Glutamatergic neuron (in vitro differentiated cells): ENCODE measurements at places on chromosomes 12 and 14. TPM values are rescaled to one million over a fixed set of nuclear protein-coding genes. Genes with fewer than 3 reads are reported as not detected.

Gene BDKRB2
- 3.8 TPM for total RNA-seq

Gene CFAP54
- total RNA-seq: 0.15 TPM

Gene TTC9
- total RNA-seq: 8.6 TPM

Gene HNRNPA1
- total RNA-seq: 1,556 TPM

Gene CLEC2A
- not detected for total RNA-seq

Gene SOAT2
- total RNA-seq: not detected

Gene HOXC6
- total RNA-seq: 0.32 TPM

Gene EVL
- total RNA-seq: 381 TPM

Gene CDKN3
- total RNA-seq: 4.4 TPM

Gene MYL2
- total RNA-seq: not detected

Gene SLC15A4
- total RNA-seq: 23.0 TPM

Gene TAS2R8
- not detected for total RNA-seq

Gene TFCP2
- 21.7 TPM for total RNA-seq

Gene ANKRD33
- total RNA-seq: not detected

Gene KRT79
- not detected for total RNA-seq

Gene ACRBP
- total RNA-seq: 2.5 TPM

Gene HOXC10
- total RNA-seq: not detected

Gene TOMM20L
- not detected for total RNA-seq

Gene TMTC1
- 1.4 TPM for total RNA-seq

Gene KCNA5
- not detected for total RNA-seq

Gene CAPZA3
- total RNA-seq: not detected

Gene TMEM260
- total RNA-seq: 35.4 TPM

Gene RPAP3
- 29.5 TPM for total RNA-seq

Gene TMEM63C
- 39.9 TPM for total RNA-seq

Gene FAM90A1
- total RNA-seq: 0.54 TPM

Gene OR4K2
- not detected for total RNA-seq

Gene RIN3
- 0.76 TPM for total RNA-seq

Gene RAB21
- total RNA-seq: 66.1 TPM

Gene VWF
- total RNA-seq: 0.37 TPM
